Naive thymus-derived CD4-positive, alpha-beta T cell (primary cell): ENCODE measurements at places on chromosomes 11 and 22.

DNA sequence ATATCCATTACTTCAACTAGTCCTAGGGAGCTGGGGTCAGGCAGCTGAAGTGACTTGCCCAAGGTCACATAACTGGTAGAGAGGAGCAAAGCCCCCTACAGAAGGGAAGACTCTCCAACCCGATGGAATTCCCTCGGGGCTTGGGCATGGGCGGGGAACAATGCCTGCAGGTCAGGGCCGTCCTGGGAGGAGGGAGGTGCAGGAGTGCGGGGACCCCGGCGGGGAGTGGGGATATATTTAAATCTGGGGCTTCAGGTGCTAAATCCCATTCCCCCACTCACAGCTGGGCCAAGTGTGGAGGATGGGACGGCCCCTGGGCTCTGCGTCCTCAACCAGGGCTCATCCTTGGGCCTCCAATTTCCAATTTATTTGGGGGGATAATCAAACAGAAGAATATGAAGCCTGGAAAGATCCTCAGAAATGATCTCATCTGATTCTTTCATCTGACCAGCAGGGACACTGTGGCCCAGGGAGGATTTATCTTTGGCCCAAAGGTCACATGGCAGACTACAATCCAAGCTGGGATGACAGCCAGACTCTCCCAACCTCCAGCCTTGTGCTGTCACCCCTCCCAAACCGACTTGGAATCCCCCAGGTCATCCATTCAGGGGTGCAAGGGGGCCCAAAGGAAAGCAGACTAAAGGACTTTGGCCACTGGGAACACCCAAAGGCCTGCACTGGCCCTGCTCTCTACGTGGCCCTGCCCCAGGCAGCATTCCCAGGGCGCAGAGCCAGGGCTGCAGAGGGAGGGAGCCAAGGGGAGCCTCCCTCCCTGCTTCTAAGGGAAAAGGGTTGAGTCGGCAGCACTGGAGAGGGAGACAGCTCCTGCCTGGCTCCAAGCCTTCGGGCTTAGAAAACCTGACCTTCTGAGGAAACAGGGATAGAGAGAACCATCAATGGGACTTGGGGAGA lies 8.7 kb upstream of the C1QTNF6 start:
- DNase-seq, result no peak

DNA sequence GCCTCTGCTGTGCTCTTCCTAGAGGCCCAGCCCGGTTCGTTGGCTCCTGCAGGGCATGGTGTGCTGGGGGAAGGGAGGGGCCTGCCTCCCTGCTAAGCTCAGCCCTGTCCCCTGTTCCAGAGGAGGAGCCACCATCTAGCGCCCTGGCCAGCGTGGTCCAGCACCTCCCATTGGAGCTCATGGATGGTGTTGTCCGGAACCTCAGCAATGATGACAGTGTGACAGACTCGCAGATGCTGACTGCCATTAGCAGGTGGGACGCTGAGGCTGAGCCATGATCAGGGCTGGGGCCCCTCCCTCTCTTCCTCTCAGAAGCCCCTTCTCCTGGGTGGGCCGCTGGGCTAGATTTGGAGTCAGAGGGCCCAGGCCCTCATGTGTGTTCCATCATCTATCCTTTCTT lies 9.1 kb downstream of the USP35 start:
- no peak for DNase-seq

DNA sequence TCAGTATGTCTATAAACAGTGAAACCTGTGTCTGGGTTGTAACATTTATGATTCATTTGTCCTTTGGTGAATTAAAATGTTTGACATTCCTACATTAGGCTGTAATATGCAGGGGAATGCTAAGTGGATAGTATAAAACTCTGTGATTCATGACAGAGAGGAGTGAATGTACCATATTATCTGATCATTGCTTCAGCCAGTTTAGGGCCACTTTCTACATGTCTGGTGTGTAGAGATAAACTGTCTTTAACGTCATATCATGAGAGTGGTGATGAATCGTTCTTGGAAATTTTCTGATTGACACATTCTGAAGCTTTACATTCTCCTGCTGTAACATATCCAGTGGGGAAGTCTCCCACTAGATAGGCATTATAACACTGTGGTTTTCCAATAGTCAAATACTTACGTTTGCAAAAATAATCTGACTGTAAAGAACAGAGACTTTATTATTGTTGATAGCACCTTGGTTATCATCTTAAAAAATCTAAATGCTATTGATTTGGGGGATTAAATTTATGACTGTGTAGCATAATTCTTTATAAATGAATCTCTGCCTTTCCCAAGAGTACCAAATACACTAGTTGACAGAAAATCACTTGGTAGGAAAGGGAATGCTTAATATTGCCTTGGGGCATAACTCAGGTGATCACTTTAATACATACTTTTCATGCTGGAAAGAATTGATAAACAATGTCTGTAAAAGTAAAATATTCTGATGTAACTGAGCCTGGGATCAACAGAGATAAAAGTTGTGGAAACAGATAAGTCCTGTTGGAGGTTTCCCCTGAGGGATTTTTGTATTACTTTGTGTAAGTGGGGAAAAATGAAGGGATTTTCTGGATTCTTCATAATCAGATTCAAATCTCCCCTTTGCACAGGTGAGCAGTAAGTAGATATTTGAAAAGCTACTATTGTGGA lies 427.9 kb downstream of the JRKL start:
- no peak for DNase-seq

DNA sequence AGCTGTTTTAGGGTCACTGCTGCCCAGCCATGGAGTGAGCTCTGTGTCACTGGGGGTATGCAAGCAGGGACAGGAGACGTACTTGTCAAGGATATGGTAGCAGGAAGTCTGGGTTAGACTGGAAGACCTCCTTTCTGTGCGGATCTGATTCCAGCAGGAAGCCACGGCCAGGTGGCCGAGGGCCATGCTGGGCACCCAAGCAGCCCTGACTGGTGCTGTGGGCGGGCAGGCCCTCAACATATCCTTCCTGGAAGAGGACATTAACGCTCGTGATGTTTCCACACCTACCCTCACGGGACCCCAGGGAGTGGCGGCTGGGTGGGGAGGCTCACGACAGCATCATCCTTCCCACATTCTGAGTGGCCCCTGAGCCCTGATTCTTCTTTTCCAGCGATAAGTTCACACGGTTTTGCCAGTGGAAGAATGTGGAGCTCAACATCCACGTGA lies 8.7 kb upstream of the ANKRD13D start:
- DNase-seq, result no peak

DNA sequence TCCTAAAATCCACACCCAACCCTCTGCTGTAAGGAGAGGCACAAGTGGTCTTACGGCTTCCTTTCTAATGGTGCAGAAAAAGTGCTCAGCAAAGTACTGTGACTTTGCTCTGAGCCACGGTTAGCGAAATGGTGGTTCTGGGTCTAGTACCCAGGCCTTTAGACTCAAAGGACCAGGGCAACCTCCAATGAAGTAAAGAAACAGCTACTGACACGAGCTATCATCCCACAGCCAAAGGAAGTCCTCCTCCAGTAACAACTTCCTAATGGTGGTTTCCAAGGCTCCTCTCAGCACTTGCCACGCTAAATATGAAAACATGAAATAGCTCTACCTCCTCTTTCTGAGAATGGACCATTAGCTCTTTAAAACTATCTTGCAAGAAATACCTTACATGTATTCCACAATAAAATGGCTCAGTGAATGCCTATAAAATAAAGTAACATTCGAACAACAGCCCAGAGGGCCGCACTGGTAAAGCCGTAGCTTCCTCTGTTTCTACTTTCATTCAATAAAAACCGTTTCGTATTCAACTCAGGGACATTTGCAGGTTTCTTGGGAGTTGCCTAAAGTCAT lies 122.4 kb downstream of the ETS1 start:
- no peak for DNase-seq

- DNase-seq, result no peak
These were observed 8.1 kb downstream of the PISD start for GRCh38 chr22:31653944-31654343.

DNA sequence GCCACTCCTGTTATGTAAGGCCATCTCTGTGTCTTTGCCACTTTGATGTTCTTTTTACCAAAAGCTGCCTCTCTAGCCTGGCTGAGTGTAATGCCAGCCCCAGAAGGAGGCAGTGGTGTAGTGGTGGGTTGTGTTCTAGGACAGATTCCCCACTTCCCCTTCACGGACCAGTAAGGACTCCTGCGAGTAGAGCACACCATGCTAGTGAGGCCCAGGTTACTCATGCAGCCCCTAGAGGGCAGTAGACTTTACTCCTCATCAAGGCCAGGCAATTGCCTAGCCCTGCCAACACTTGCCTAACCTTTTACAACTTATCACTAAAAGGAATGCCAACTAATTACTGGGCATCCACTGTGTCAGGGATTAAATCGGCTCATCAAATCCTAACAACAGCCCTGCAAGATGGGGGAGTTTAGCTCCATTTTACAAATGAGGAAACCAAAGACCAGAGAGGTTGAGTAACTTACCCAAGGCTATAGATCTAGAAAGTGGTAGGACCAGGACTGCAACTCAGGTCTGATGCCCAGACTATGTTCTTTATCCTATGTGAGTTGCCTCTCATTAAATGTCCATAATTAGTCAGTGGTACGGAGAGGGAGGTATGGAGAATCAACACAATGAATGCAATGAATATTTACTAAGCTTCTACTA lies 75.3 kb downstream of the APIP start:
- no peak for DNase-seq

DNA sequence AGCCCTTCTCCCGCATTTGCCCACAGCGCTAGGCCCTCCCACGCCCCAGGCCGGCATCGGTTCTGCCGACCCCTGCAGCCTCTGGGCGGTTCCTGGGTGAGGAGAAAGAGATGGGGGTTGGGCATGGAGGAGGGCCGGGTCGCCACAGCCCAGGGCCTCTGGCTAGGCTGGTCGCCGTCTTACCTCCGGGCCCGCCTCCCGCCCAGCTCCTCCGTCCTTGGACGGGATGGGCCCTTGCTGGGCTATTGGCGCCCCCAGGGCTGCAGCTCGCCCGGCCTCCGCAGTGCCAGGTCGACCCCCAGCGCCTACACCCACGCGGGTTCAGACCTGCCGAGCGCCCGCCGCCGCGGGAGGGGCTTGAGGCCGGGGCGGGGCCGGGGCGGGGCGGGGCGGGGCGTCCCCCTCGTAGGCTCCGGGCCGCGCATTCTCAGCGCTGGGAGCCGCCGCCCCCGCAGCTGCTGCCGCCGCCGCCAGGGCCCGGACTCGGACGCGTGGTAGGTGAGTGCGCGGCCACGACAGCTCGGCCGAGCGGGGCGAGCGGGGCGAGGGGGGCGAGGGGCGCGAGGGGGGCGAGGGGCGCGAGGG lies at the start of gene CD151:
Gene CD151, plus strand, starts transcription at position 424 of the 585 bp plus-strand sequence. CDS start 3,118 bp downstream, outside the sequence.
- no peak for DNase-seq

DNA sequence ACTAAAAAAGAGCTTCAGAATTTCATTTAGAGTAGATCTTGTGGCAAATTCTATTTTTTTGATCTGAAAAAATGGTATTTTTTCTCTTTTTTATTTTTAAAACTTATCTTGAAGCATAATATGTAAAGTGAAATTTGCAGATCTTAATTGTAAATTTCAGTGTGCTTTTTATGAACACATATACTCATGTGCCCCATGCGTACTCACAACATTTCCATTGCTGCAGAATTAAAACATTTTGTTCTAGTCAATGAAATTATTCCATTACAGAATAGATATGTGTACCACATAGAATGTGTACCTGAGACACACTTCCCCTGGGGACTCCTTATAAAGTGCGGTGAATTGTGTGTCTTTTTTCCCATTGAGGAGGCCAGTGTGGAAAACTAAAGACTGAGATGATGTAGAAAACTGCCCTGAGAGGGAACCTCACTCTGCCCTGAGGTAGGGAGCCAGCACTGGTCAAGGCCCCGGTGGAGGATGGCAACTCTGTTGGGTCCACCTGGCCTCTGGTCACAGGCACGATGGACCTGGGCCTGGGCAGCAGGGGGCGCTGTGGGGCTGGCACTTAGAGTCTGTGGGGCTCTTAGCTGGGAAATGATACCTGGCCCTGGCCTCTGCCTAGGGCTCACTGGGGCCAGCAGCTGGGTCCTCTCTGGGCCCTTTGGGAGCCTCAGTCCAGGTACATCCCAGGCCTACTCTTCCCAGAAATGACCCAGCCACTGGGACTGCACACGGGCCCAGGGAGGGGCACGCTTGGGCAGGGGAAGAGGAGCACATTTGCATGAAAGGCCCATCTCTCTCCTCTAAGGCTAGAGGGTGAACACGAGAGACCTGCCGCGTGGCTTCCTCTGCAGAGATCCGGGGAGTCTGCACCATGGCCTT lies 77.9 kb upstream of the TOP3B start:
- peak; percentile 10 for DNase-seq

DNA sequence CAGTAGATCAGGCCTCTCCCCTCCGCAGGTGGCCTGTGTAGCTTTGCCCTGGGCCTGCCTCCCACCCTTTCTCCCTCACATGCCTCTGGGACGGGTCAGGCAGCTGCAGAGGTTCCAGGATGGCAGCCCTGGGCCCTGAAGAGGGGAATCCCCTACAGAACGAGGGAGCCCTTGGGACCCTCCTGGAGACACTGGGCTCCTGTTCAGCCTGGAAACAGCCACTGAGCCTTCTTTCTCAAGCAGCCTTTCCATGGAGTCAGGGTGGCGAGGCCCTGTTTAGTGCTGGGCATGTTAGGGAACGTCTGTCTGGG lies 720.9 kb downstream of the BRD1 start:
- DNase-seq, result no peak

GRCh38 chr11:12646478-12646877 lies 27.7 kb upstream of the TEAD1 start:
- DNase-seq, result no peak

GRCh38 chr11:57444362-57445121 lies 15.8 kb upstream of the RTN4RL2 start:
- no peak for DNase-seq

DNA sequence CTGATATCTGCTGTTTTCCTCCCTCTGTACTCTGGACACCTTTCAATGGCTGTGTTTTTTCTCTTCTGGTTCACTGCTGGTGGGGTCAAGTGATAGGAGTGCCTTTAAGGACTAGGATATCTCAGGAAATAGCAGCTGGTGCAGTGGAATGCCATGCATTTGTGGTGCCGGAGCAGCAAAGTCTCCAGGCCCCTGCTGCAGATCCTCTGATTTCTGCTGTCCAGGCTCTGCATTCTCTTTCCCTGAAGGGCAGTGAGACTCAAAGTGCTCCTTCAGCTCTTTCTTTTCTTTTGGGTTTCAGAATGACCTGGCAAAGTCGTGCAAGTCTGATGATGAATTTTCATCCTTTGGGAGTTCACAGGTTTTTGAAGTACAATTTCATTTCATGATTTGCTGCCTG lies 774.3 kb downstream of the FAM181B start:
- no peak for DNase-seq

- no peak for DNase-seq
These were observed 50.6 kb upstream of the MN1 start for GRCh38 chr22:27851974-27852746.

GRCh38 chr11:20154381-20154780 lies 5.9 kb downstream of the DBX1 start:
- DNase-seq, result no peak

GRCh38 chr11:114026355-114026754 lies 33.2 kb upstream of the ZBTB16 start:
- peak; percentile 22 for DNase-seq
